Fibroblast of skin of abdomen (primary cell): ENCODE measurements at places on chromosomes 4 and X.

- no peak for DNase-seq
Observed at GRCh38 chr4:154030746-154031145, 241.9 kb upstream of the SFRP2 start.

DNA sequence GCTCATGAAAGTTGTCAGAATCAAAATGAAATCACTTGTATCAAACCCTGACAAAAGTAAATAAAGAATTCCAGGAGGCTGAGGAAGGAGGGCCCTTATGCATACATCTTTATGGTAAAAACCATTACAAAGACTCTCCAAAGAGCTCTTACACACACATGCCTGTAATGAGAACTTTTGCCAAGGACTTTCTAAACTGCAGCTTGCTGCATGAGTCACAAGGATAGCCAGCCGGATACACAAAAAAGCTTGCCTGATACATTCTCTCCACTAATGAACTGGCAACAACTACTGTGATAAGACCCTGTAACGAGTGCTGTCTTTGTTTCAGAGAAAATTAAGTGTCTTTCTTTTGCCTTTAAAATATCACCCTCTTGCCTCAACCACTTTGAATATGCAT, 618.1 kb downstream of the PPP4R3C start:
- DNase-seq = peak; percentile 53

DNA sequence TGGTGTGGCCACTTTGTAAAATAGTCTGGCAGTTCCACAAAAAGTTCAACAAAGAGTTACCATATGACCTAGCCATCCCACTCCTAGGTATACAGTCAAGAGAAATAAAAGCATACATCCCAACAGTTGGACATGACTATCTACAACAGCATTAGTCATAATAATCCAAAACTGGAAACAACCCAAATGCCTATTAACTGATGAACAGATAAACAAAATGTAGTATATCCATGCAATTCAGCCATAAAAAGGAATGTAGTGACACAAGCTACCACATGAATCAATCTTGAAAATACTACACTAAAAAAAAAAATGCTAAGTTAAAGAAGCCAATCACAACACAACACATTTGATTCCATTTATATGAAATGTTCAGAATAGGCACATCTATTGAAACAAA, 16.1 kb downstream of the MED14 start:
- peak; percentile 66 for DNase-seq

DNA sequence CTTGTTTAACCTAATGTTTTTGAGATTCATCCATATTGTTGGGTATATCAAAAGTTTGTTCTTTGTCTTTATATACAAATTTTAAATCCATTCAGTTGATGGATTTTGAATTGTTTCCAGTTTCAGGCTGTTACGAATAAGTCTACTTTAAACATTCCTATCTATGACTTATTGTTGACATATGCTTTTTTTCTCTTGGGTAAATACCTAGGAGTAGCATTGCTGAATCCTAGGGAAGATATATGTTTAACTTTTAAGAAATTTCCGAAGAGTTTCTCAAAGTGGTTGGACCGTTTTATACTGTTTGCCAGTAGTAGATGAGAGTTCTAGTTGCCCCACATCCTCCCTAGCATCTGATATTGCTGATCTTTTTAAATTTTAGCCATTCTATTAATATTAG, 60.9 kb upstream of the IL13RA1 start:
- DNase-seq = peak; percentile 17

DNA sequence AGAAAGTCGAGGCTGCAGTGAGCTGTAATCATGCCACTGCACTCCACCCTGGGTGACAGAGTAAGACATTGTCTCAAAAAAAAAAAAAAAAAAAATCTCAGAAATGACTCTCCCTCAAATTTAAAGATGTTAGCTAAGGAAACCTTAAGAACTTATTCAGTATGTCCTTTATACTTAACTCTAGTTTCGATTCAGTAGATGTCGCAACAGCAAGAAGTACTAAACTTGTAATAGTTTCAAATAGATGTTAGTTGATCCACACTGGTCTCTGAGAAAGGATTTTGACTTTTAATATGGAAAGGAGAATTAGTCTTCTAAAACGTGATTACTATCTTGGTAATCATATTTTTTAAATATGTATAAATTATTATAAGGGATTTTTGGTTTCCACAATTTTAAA, 29.6 kb downstream of the NKX3-2 start:
- DNase-seq = no peak

DNA sequence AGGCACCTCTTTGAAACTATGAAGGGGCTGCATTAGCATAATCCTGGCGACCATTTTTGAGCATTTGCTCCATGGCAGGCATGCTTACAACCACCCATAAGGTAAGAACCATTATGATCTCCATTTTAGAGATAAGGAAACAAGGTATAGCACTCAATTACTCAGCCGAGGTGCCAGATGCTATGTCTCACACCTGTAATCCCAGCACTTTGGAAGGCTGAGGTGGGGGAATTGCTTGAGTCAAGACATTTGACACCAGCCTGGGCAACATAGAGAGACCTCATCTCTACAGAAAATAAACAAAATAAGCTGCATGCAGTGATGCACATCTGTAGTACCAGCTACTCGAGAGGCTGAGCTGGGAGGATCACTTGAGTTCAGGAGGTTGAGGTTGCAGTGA, 43.6 kb downstream of the TIGD4 start:
- no peak for DNase-seq

- no peak for DNase-seq
Observed at GRCh38 chr4:30460818-30461217, 259.4 kb upstream of the PCDH7 start.

- no peak for DNase-seq
Observed at GRCh38 chr4:175996206-175996605, 69.4 kb upstream of the WDR17 start.

- DNase-seq = peak; percentile 60
Observed at GRCh38 chrX:52574416-52575275, 57.8 kb upstream of the XAGE1B start.

GRCh38 chrX:115503099-115503498, 57.9 kb upstream of the PLS3 start:
- no peak for DNase-seq

DNA sequence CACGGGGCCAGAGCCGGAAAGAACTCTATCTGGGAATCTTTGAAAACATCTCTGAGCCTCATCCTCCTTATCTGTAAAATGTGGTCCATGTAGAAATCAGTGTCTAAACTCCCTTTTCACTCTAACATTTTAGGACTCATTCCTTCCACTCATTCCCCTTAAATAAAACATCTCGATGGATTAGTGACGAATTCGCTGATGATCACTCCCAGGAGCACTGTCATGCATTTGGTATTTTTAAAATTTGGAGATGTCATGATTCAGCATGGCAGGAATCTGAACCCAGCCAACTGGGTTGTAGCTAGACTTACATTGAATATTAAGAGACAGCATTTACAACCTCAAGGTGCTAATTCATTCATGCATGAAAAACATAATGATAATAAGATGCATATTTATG, 88.1 kb downstream of the SPANXN3 start:
- peak; percentile 60 for DNase-seq

DNA sequence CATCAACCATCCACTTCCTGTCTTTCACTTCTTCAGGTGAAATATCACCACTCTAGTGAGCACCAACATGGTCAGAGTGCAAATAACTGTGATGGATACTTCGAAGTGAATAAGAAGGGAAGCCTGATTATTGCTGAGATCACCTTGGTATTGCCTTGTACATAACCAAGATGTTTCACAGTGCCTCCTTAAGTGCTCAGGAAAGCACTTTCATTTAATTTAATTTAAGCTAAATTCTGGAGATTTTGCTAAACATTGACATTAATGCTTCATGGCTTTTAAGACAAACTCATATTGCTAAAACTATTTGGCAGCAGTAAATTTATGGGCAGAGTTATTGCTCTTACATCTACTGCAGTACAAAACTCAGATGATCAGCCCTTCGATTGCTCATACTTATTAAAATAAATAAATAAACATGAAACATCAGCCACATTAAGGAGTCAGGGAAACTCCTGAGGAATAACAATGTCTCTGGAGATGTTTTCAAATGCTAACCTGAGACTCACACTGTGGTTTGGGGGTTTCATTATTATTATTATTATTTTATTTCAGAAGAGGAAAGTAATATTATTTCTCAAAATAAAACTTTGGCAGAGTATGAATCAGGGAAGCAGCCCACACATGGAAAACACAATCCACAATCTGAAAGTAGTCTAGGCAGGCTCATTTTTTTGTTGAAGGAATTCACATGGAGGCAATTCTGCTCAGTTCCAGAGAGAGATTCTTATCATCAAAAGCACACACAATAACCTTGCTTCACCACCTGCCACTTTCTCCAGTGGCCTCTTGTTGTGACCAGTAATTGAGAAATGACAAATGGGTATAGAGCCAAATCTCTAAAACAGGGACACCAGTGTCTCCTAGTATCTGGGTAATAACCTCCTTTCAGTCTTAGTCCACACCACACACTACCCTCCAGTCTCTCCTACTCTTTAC, 344.2 kb downstream of the MAPK10 start:
- no peak for DNase-seq
